ENCODE measurements at places on chromosomes 4 and X.

- no peak for DNase-seq
These were observed 5.2 kb downstream of the MAP9 start for GRCh38 chr4:155371432-155372043.

DNA sequence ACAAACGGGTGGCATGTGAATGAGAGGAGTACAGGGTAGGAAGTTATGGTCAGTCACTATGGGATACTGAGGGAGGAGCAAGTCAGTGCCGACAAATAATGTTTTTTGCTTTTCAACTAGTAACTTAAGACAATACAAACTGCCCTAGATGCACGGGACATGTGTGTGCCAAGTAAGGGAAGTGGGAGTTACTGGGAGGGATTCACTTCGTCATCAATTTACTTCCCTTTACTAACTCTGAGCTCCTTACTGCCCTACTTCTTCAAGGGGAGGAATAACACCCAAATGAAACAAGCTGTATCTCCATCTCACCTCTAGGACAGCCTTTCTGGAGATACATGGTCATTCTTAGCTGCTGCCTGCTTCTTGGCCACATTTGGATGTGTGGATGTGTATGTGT is 97.7 kb downstream of the DGKK start:
- DNase-seq = no peak

GRCh38 chrX:106201502-106202178 is 33.5 kb downstream of the PWWP3B start:
- no peak for DNase-seq

- DNase-seq = no peak
These were observed 28.2 kb upstream of the HMGB3 start for GRCh38 chrX:150954951-150955350.

GRCh38 chr4:77950203-77950602 is 87.6 kb downstream of the MRPL1 start:
- no peak for DNase-seq

DNA sequence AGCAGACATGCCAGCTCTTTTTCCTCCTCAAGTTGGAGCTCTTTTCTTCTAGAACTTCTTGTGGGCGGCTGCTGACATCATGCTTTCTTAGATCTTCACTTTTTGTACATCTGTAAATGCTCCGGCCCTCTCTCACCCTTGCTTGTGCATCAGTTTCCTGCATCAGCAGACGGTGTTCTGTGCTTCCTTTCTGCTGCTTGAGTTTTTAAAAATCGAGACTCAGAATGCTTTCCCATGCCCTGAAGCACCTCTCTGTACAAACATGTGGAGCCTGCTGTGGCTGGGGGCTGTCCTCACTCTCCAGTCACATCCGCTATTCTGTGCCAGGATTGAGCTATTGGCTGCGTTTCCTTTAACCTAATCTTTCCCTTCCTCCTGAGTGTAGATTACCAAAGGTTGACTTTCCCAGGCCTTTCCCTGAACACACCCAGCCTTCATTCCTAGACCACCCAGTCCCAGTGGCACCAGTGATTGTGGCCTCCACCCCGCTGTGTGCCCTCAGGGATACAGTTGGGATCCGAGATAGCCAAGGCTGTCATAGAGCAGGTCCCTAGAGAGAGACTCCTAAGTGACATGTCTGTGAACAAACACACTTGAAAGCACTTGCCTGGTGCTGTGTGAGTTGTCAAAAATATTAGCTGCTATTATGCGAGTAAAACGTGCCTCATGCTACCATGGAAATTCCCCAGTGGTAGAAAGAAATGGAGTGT is 41.9 kb downstream of the TNIP2 start:
- no peak for DNase-seq

DNA sequence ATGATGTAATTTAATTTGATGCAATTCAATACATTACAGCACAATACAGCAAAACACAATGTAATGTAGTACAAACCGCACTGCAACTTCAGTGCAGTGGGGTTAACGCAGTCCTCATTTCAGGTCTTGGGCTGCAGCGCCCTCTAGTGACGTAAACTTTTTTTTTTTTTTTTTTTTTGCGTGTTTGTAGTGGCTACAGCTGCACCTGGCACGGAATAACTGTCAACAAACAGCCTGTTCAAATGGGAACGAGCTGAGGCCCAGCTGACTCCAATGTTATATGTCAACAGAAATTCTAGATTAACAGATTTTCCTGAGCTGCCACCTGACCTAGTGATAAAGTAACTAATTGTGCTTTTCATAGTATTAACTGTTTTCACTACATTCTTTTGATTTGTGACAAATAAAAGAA is 33.5 kb upstream of the RASSF6 start:
- DNase-seq = no peak

GRCh38 chr4:93212250-93212649 is 616.3 kb upstream of the ATOH1 start:
- DNase-seq = no peak

- no peak for DNase-seq
These were observed 353.4 kb downstream of the SPRY1 start for GRCh38 chr4:123750044-123750443.

DNA sequence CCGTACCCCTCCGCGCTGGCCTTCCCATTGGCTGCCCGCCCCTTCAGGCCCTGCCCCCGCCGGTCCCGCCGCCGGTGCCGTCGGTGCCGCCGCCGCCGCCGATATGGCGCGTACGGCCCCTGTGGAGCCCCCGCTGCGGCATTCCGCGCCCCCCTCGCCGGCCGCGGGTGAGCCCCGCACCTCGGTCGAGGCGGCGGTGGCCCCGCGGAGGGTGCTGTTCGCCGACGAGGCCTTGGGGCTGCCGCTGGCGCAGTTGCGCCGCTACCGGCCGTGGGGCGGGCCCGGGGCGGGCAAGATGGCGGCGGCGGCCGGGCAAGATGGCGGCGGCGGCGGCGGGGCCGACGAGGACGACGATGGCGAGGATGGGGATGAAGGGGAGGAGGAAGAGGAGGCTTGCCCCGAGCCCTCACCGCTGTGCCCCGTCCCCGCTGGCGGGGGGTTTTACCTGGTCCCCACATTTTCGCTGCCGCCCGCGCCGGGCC is at the start of gene PPP1R3F:
TSS of gene PPP1R3F (plus strand) at position 27 of the 482 bp plus-strand sequence. CDS start at position 104, 77 bp downstream.
- DNase-seq = no peak

DNA sequence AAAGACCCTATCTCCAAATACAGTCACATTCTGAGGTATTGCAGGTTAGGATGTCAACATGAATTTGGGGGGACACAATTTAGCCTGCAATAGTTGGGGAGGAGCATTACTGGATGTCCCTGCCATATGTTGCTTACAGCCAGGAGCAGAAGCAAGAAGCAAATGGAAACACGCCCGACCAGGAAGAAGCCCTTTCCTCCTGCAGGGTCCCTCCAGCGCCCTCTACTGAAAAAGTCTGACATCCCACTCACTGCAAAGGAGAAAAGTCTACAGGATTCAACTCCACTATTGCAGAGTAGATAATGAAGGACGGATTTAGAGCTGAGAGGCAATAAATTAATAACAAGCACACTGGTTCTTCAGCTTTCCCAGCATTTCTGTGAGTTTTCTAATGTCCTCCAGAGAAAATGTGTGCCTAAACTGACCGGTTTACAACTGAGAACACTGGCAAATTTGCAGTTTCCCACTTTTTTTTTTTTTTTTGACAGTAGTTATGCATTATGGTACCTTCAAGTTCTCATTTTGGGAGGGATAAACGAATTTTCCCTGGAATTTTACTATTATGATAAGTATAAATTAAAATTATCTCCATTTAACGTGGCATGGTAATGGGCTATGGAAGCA is 31.7 kb downstream of the COQ2 start:
- peak; percentile 67 for DNase-seq

DNA sequence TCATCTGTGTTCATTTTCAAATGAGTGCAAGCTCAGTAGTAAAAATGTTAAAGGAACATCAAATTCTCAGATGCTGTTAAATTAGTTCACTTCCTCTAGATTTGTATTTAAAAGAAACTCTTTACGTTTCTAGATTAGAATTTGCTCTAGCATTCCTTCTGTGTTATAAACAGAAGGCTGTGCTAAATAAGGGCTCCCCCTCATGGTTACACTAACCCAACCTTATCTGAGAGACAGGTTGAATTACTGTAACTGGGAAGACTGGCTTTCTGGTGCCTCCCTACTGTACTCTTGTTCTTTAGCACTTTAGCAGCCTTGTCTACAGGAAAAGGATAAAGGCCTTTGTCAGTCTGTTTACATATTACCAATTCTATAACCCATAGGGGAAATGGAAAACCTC is 56.8 kb downstream of the RXFP1 start:
- DNase-seq = no peak

GRCh38 chr4:777520-778262 is 48.2 kb downstream of the CPLX1 start:
- no peak for DNase-seq

GRCh38 chr4:176320976-176321361 is 1.2 kb downstream of the SPCS3 start:
- DNase-seq = no peak

DNA sequence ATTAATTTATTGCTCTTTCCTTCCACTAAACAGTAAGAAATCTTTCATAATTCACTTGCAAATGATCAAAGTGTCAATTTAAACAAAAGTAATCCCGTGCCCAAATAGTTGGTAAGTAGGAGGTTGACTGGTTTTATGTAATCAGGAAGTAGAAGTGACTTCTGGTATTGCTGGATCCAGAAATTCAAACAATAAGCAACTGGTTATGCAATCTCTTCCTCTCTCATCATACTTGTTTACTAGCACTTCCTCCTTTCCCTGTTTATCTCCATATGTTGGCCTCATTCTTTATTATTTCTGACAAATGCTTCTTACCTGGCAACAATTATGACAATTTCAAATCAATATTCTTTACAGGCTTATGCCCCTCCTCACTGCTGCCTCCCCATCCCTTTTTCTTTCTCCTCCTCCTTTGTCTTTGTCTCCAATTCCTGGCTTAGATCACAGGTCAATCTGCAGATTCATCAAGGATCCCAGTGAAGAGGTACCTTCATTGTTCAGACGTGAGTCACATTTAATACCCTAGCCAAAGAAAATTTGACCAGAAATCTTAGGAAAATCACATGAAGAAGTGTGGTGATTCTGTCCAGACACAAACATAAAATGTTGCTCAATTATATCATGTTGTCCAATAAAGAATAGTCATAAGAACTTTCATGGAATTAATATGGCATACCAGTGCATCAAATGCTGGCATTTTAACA is 323.2 kb upstream of the PCDH7 start:
- DNase-seq = no peak

- DNase-seq = no peak
These were observed 69.7 kb upstream of the MAGEB16 start for GRCh38 chrX:35728481-35728880.

DNA sequence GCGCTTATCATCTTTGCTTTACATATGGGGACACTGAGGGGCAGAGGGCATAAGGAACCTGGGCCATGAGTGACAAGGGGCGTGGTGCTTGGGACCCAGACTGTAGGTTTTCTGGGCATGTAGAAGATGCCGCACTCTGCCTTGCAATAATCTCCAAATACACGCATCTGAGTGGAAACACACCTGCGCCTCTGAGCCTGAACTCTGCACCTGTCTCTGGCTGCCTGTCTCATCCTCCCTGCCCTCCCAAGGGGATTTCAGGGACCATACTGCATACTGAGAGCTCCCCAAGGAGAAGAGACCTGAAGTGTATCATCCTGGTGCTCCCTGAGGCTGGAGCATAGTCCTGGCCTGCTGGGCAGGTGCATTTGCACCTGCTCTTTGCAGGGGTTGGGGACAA is 34.7 kb upstream of the ASMTL start:
- DNase-seq = no peak

- DNase-seq = no peak
These were observed 110.1 kb upstream of the VEGFC start for GRCh38 chr4:176902710-176903323.

- DNase-seq = no peak
These were observed 58.0 kb upstream of the PPARGC1A start for GRCh38 chr4:23947826-23948225.

DNA sequence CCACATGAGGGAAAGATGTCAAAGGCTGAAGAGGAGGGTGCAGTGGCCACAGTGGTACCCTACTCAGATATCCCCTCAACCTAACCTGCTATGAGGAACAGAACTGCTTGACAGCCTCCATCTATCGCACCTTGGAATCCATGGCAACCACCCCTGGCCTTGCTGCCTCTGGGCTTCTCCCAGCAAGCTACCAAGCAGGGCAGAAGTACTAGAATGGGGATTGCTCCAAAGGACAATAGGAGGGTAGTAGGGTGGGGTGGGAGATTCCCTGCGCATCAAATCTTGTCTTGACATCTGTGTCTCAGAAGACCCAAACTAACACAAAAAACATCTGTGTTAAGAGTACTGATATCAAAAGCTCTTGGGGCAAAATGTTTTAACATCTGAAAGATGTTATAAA is 118.2 kb downstream of the FBXW7 start:
- DNase-seq = no peak

GRCh38 chrX:132118358-132118757 is 9.5 kb downstream of the FRMD7 start:
- no peak for DNase-seq

DNA sequence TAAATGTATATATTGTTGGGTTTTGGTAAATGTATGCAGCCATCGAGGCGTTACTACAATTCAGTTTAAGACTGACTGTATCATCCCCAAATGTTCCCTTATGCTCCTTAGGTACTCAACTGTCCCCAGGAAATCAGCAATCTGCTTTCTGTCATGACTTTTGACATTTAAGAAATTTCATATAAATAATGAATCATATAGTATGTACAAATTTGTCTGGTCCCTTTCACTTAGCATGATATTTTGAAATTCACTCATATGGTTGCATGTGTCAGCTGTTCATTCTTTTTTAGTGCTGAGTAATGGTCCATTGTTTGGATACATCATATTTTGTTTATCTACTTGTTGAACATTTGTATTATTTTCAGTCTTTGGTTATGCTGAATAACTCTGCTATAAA is 218.8 kb downstream of the C4orf33 start:
- no peak for DNase-seq

GRCh38 chr4:131052646-131053045 is 1956.7 kb downstream of the C4orf33 start:
- DNase-seq = no peak

DNA sequence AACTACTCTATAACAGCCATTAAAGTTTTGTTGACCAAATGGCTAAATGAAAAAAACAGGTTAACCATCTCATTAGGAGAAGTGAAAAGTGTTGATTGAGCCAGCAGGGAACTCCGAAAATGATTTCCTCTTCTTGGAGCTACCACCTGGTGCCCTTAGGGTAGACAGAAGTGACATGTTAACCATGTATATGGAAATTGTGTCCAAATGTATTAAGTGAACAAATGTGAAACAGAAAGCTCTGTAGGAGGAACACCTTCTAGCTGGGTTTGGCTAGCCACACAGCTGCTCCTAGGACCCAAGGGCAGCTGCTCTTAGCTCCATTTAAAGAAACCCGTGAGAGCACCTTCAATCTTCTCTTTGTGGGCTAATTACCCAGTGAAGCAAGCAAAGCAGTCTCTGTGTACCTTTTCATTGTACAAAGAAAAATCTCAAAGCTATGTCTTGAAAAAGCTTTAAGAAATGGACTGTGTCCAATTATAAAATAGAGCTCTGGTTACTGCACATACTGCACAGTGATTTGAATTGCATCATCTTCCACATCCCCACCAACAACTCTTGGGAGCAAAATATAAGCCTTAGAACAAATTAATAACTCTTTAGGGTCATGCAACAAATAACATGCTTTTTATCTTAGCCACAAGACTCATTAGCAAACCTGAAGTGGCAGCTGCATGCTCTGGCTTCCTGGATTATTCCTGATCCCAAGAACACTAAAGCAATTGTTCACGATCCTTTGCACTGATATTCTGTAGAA is 59.2 kb upstream of the PARM1 start:
- DNase-seq = no peak

GRCh38 chr4:121127100-121127499 is 37.0 kb downstream of the TNIP3 start:
- DNase-seq = no peak

- no peak for DNase-seq
These were observed 2.0 kb downstream of the CHST7 start for GRCh38 chrX:46575586-46575985.
